ENCODE measurements at places on chromosomes 2 and 18. TPM values are rescaled to one million over a fixed set of nuclear protein-coding genes. Genes with fewer than 3 reads are reported as not detected.

- DNase-seq, result no peak
Measured at GRCh38 chr18:70371908-70372307, 83.1 kb downstream of the SOCS6 start.

Gene CHRNA1
- 541 TPM for total RNA-seq

DNA sequence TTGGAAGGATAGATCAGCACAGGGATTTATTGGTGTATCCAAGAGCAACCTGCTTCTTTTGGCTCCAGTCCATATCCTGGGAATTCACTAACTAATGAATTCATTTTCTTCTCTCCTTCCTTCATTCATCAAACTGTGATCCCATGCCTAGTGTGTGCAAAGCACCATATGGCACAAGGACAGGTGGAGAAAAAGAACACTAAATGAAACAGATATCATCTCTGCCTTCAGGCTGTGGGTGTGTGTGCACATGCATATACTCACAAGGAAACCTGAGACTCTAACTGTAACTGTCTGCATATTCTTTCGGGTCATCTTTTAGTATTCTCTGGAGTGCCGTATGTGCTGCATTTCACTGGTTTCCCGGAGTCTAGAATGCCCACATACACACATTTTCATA is 20.2 kb downstream of the TNP1 start:
- DNase-seq, result no peak

DNA sequence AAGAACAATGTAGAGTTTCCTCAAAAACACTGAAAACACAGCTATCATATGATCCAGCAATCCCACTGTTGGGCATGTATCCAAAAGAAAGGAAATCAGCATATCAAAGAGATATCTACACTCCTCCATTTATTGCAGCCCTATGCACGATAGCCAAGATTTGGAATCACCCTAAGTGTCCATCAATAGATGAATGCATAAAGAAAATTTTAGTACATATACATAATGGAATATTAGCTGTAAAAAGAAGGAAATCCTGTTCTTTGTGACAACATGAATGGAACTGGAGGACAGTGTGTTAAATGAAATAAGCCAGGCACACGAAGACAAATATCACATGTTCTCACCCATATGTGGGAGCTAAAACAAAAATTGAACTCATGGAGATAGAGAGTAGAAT is 114.5 kb upstream of the FN1 start:
- DNase-seq, result no peak

Gene CCBE1
- 54.9 TPM for total RNA-seq

- DNase-seq, result peak; percentile 100
Measured at GRCh38 chr2:232315049-232315922, 63.3 kb upstream of the ALPP start.

GRCh38 chr2:55846426-55846825 is 77.2 kb downstream of the EFEMP1 start:
- DNase-seq, result no peak

Gene GAD1
- 0.29 TPM for total RNA-seq

DNA sequence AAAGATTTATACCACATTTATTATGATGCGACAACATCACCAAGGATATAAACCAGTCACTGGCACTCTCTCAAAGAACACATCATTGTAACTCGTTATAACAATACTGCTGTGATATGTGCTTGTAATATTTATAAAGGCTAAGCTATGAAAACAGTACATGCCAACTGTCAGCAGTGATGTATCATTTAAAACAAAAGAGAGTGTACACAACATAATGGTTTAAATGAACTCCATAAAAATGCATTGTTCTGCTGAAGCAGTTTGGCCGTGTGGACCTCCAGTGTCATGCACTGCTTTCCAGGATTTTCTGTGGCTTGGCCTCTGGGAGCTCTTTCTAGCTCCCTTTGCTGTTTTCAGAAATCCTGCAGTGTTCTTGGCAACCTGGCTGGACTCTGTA is 215.6 kb downstream of the MTX2 start:
- DNase-seq, result peak; percentile 24

Gene SAG
- total RNA-seq, result not detected

Gene SPATA3
- not detected for total RNA-seq

DNA sequence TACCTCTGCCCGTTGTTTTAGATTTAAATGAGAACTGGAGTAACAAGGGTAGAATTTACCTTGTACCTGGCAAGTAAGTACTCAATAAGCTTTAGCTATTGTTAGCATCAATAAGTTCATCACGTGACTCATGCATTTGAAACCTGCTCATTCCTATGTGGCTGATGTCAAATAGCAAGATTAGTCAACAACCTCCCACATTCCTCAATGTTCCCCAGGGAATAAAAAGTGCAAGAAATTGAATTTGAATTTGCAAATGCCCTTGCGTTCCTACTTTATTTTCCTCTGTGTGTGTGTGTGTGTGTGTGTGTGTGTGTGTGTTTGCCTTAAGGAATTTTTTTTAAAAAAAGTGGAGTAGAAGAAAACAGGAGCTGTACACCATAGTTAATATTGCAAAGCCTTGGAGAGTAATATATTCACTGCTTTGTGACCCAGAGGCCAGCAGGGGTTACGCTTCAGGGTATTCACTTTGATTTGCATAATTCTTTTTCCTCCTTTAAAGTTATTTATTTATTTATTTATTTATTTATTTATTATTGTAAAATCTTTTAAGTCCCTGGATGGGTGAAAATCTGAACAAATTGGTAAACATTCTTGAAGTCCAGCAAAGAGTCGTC is 43.9 kb upstream of the DNAH7 start:
- peak; percentile 95 for DNase-seq

DNA sequence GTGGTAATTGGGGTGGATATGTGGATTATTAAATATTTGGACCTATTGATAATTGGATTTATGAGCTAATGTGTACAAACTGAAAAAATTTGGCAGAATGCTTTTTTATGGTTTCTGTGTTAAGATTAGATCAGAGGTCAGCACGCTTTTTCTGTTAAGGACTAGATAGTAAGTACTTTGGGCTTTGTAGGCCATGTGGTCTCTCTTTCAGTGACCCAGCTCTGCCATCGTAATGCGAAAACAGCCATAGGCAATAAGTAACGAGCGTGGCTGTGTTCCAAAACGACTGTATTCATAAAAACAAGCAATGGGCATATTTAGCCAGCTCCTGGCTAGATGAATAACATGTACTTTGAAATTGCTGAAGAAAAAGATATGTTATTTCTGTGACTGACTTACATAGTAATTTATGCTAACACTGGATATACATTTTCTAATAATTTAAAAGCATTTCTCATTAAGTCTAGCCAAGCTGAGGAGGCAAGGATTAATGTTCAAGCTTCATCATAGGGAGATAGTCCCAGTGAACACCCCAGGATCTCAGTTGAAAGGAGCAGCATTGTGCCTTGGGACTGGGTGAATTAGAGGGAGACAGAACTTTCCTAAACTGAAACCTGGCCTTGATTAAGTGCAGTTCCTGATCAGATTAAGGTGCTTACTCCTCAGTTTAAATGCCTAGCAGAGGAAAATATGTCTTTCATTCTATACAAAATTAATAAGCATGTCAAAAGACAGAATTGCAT is 20.0 kb downstream of the CCDC138 start:
- DNase-seq, result no peak

Gene MAL
- not detected for total RNA-seq

Gene CDCA7
- 14.1 TPM for total RNA-seq

DNA sequence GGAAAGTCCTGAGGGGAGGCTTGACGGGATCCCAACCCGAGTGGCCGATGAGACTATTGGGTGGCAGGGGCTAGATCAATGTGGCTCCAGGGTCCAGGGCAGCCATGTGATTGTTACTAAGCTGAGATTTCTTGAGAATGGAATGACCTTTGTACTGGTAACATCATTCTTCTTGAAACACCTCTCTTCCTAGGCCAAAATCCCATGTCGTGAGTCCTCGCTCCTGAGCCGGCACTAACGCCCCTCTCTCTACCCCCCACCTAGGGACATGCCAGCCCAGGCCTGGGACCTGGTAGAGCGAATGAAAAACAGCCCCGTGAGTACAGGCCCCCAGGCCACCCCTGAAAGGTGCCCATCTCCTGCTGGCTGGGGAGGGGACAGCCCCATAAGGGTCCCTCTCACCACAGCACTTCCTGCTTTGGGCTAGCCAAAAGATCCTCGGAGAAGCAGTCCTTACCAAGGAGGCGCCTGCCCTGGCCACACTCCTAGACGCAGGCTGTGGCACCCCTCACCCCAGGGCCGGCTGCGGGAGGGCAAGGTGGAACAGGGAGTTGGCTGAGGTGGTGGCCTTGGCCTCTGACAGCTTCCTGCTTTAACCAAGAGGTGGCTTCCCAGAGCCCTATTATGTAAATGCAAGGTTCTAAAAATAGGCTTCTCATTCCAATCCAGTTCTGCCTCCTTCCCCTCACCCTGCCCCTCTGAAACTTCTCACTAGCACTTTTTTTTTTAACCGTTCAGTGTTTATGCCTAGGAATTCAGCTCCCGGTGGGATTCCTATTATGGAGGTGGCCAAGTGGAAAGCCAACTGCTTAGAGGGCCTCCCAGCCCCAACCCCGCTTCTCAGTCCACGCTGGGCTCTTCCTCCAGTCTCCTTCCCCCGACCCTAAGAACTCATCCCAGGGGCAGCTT is 126.6 kb upstream of the PPP1CB start:
- peak; percentile 67 for DNase-seq

DNA sequence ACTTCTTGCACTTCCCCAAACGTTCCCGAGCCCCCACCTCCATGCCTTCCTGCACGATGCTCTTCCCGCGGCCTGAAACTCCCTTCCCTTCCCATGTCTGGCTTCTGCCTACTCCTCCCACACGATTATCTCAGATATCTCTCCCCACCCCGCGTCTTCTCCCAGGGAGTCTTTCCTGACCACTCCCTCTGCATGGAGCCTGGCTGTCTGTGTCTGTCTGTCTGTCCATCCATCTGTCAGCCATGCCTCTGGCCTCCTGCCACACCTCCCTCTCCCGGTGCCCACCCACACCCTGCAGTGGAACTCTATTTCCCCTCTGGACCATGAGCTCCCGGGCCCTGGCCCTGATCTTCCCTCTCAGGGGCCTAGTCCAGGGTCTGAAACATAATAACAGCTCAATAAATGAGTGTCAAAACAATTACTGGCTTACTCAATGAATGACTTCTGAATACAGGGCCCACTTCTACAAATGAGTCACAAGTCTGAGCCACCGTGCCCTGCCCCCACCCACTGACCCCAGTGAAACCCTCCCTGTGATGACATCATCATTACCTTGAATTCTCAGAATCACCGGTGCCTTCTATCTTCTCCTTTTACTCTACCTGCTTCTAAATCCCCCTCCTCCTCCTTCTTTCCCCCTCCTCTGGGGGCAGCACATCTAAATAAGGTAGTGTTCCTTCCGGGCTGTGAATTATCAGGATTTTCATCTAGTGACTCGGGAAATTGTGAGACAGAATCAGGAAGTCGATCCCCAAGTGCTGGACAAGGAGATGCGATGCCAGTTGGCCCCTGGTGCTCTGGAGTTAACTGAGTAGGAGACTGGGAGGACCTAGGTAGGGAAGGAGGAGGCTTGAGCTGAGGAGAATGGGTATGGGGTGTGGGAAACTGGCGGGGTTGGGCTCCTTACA is 46.1 kb upstream of the PLB1 start:
- DNase-seq, result peak; percentile 46

- no peak for DNase-seq
Measured at GRCh38 chr2:3108710-3109702, 268.6 kb downstream of the EIPR1 start.

Gene CD302
- total RNA-seq, result 9.0 TPM

GRCh38 chr2:102841107-102841840 is 79.4 kb downstream of the TMEM182 start:
- DNase-seq, result peak; percentile 44

GRCh38 chr2:159728629-159729028 is 16.3 kb downstream of the MARCHF7 start:
- DNase-seq, result no peak

Gene HOXD10
- total RNA-seq, result not detected

GRCh38 chr2:165621086-165621560 is 151.6 kb downstream of the CSRNP3 start:
- DNase-seq, result peak; percentile 78

Gene SERPINB11
- total RNA-seq, result not detected

DNA sequence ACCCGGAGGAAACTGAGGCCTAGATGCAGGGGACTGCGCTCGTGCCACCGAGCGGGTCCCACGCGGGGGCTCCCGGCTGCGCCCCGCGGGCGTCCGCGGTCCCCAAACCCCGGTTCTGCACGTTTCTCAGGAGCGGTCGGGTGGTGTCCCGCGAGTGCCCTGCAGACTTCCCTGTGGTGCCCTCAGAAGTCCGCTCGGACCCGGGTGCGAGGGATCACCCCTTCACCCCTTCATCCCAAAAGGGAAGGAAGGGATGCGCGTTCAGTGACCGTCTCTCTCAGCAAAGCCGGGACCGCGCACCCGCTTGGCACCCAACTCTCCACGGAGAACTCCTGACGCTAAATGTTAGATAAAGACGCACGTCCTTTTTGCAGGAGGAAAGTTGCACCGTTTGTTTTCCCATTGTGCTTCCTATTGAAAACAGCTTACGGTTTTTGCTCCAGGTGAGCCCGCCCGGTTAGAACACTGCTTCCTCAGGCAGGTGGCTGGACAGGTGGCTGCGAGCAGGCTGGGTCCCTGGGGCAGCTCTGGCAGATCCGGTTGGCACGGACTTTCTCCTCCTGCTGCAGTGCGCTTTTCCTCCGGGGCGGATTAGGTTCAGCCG is 779 bp downstream of the DGKD start:
- DNase-seq, result no peak

Gene IL36B
- not detected for total RNA-seq

- DNase-seq, result no peak
Measured at GRCh38 chr2:99520813-99521212, 31.0 kb upstream of the REV1 start.
